ENCODE measurements at places on chromosomes 6 and 20.

DNA sequence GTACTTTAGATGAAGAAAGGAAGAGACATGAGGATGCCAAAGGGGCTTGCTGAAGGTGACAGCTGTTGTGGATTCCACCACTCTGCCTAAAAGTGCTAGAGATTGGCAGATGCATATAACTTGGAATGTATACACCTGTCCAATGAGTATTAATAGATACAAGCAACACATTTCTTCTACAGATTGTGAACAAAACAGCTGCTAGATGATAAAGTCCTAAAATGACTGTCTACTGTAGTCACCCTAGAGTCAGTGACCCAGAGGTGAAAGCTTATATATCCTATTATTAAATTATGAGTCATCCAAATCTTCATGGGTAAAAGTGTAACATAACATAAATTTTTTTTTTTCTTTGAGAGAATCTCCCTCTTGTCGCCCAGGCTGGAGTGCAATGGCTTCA, 5.2 kb downstream of the RNF217 start:
- no peak for DNase-seq

GRCh38 chr6:107106165-107106564, 9.2 kb downstream of the BEND3 start:
- no peak for DNase-seq

DNA sequence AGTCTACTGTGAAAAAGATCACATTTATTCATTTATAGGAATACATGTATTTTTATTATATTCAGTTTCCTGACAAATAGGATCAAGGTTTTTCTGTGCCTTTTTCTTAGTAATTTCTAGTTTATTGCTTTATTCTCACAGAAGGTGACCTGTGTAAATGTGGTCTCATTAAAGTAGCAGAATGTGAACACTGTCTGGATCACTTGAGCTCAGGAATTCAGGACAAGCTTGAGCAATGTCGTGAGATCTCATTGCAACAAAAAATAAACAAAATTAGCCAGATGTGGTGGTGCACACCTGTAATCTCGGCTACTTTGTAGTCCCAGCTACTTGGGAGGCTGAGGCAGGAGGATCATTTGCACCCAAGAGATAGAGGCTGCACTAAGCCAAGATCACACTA, 516.7 kb downstream of the CDKAL1 start:
- no peak for DNase-seq

GRCh38 chr20:15643713-15644112, 929.5 kb downstream of the KIF16B start:
- DNase-seq = no peak

GRCh38 chr20:57281900-57282299, 15.5 kb upstream of the BMP7 start:
- DNase-seq = no peak

DNA sequence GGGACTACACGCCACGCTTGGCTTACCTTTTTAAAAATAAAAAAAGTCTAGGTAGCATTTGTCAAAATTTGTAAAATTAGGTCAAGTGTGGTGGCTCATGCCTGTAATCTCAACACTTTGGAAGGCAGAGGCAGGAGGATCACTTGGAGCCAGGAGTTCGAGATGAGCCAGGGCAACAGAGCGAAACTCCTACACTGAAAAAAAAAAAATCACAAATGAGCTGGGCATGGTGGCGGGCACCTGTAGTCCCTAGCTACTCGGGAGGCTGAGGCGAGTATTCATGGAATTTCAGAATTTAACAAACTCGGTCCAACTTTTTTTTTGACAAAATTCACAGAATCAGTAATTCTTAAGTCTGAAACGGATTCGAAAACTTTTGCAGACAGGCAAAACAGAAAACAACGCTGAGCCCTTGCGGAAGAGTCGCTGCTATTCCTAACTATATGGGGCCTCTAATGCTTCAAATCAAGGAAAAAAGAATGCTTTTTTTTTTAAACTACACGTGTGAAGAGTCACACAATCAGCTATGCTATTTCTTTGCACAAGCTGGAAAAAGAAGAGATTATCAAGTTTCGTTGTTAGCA, 62.9 kb downstream of the GTF2H5 start:
- no peak for DNase-seq

GRCh38 chr6:34465531-34466241, at the start of gene PACSIN1:
TSS of gene PACSIN1 (plus strand) at chr6:34466076. CDS start at chr6:34526306, 60,230 bp downstream.
- no peak for DNase-seq

- DNase-seq = no peak
Measured at GRCh38 chr6:20931093-20931492, 396.8 kb downstream of the CDKAL1 start.

DNA sequence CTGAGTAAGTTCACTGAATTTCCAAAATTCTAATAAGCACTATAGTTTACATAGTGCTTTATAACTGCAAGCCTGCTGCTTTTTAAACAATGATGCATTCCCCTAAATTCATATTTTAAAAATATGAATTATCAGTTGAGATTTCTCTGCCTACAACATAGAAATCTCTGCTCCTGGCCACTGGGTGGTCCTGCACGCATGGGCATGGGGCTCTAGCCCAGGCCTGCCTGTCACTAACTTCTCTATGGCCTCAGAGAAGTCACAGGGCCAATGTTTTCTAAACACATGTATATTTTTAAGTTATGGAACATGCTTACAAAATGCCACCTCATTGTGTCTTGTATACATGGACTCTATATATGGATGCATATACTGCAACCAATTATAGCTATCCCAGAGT, 211.0 kb downstream of the FOXC1 start:
- DNase-seq = no peak

GRCh38 chr6:89392823-89393222, 19.2 kb downstream of the RRAGD start:
- DNase-seq = no peak

GRCh38 chr20:33072362-33072761, 7.1 kb upstream of the BPIFB4 start:
- DNase-seq = no peak

- no peak for DNase-seq
Measured at GRCh38 chr20:51419646-51420045, 122.9 kb downstream of the NFATC2 start.

DNA sequence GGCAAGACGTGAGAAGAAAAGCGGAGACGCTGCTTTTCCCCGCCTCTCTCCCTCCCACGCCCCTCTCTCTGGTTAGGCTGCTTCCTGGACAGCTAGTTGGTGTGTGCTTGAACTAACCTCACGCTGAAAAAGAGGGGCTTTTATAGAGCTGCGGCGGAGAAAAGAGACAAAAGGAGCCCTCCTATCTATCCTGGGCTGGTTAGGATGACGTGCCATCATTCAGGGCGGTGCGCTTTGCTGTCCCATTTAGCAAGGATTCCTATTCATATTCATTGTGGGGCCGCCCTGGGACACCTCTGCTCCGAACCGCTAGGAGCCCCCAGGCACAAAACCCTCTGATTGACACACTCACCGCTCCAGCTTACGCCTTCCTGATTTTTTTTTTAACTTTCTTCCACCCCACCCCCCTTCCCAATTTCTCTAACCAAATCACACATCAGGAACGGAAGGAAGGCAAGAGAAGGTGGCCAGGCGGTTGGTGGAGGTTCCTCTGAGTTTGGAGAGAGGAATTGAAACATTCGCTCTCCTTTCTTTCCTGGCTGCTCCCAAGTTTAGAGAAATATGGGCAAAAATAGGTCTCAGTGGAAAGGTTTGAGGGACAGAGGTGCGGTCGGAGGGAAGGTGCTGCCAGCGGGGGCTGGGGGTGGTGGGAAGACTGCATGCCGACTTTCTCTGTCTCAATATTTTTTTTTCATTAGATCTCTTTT, at the start of gene OLIG3:
TSS of gene OLIG3 (minus strand) at position 114 of the 707 bp plus-strand sequence. CDS start 224 bp downstream, outside the sequence.
- no peak for DNase-seq

DNA sequence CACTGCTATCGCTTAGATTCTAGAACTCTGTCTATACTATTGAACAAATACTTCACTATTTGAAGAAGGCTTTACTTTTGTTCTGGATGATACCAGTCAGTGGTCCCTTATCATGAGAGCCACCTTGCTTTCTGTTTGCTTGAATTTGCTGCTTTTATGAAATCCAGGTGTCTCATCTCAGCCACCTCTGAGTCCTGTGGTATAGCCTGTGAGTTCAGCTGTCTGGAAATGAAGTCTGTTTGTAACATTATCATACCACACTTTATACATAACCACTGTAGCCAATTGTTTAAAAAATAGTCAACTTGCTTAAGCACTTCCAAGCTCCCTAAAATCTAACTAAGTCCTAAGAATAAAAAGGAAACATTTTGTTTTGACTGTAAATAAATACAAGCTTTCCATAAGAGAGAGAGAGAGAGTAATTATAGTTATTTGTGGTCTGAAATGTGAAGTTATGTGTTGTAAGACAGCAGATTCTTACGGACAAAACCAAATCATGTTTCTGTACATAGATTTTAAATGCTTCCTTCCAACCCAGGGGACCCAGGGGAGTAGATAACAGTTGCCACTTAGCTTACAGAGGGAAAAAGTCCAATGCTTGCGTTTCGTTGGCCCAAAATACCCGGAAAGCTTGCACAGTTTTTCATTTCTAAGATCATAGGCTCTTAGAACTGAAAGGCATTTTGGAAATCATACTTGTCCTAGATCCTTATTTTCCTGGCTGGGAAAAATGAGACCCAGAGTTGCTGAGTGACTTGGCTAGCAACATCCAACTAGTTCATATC, 1107.8 kb upstream of the FLRT3 start:
- no peak for DNase-seq

DNA sequence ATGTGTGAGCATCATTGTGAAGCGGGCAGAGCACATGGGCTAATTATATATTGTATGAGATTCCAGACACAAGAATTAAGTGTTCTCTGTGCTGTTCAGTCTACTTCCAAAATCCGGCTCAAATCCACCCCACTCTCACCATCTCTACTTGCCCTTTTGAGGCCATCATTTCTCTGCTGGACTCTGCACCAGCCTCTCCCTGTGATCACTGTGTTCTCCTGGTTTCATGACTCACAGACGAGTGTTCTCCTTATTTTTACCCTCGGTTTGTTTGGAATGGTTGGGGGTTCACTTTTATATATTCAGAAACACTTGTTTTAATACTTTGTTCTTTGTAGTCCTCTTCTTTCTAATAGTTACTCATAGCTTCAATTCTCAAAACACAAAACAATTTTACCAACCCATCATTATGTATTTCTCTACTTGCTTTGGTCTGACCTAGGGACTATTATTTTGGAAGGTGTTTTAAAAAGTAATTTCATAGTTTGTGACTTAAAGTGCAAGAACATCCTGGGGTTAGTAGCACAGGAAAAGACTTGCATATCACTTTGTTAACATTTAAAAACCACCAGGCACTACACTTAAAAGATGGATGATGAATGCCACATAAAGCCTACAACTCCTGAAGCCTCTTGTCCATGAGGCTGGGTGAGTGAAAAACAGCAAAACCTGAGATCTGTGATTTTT, 82.7 kb downstream of the UST start:
- DNase-seq = no peak

- DNase-seq = no peak
Measured at GRCh38 chr6:551405-551804, 105.5 kb downstream of the HUS1B start.

- no peak for DNase-seq
Measured at GRCh38 chr20:50240092-50240491, 49.5 kb downstream of the CEBPB start.

- no peak for DNase-seq
Measured at GRCh38 chr6:4402477-4402976, 267.2 kb upstream of the ECI2 start.

GRCh38 chr6:158073776-158074175, 92.1 kb downstream of the SYNJ2 start:
- no peak for DNase-seq

DNA sequence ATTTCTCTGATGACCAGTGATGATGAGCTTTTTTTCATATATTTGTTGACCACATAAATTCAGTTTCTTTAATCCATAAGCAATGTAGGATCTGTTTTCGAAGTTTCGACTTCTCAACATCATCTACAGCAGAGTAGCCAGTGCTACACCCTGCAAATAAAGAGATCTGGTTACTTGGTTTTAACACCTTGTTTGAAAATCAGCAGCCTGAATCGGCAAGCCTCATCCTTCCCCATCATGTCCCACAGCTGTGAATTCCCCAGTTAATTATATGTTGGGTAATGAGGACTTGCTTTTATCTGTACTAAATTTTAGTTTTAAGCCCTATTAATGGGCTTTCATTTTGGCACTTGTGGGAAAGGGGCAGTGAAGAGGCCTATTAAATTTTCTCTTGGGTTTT, 80.6 kb downstream of the BMP2 start:
- no peak for DNase-seq

DNA sequence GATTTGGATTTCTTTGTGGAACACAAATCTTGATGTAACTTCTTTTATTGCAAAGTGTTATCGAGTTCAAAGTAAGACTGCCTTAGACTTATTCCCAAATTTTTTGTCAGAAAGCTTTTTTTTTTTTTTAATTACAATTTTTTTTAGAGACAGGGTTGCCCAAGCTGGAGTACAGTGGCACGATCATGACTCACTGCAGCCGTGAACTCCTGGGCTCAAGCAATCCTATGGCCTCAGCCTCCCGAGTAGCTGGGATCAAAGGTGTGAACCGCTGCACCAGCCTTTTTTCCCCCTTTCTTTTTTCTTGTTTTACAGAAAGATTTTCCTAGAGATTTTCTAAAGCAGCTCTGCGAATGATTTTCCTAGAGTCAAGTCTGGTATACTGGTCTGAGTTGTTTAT, 2.8 kb downstream of the RIOK1 start:
- DNase-seq = no peak

DNA sequence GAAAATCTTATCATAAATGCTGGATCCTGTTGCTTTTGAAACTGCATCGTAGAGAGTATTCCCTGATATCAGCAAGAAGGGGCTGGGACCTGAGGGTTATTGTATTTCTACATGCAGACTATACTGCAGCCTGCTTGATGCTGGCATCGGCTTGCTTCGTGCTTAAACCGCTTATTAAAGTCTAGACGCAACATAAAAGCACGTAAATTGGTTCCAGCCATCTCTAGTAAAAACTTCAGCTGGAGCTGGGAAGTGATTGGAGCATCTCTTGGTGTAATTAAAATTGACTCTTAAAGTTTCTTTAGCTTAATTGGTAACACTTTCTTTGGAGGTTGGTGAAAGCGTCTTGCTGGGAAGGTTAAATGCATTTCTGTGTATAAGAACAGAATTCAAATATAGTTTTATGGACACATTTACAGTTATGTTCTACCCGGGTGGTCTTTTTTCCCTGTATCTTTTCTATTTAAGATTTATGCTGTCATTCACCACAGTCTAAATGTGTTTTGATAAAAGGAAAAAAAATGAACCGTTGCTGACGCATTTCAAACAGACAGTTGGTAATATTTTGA, 139.0 kb upstream of the JAG1 start:
- no peak for DNase-seq

GRCh38 chr6:45054610-45055009, 273.5 kb upstream of the RUNX2 start:
- DNase-seq = no peak
